Activated T-cell treated with anti-CD3 and anti-CD28 coated beads for 24 hours (primary cell): ENCODE measurements at places on chromosomes 13 and 19.

- DNase-seq = no peak
These were observed 2.5 kb upstream of the S1PR4 start for GRCh38 chr19:3175781-3176714.

GRCh38 chr19:30017172-30017571 is 75.1 kb downstream of the URI1 start:
- no peak for DNase-seq

DNA sequence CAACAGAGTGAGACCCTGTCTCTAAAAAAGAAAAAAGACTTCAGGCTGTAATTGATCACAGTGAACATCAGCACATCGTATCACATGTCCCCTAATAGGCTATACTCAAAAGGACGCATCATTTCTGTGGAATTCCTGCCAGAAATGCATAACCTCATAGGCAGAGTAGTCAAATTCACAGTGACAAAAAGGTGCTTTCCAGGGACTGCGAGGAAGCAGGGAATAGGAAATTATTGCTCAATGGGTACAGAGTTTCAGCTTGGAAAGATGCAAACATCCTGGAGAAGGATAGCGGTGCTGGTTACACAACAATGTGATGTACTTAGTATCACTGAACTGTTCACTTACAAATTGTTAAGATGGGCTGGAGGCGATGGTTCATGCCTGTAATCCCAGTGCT is 41.1 kb upstream of the MRI1 start:
- no peak for DNase-seq

GRCh38 chr13:42597505-42597904 is 23.6 kb downstream of the TNFSF11 start:
- no peak for DNase-seq

DNA sequence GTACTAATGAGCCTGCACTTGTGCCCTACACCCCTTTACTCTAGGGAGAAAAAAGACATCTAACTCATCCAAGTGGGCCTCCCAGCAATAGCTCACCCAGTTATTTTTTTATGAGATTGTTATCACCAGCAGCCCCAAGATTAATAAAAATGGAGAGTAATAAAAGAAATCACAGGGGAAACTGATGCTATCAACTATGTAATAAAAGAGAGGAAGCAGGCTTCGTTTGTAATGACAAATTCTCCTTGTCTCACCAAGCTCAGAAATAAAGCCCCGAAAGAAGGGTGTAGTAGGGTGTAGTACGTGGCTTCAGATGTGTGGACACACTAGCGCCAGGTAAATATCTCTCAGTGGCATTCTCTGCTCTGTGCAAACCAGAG is 204.9 kb downstream of the USP12 start:
- DNase-seq = no peak

GRCh38 chr13:98214707-98215106 is 37.6 kb upstream of the RNF113B start:
- DNase-seq = no peak

DNA sequence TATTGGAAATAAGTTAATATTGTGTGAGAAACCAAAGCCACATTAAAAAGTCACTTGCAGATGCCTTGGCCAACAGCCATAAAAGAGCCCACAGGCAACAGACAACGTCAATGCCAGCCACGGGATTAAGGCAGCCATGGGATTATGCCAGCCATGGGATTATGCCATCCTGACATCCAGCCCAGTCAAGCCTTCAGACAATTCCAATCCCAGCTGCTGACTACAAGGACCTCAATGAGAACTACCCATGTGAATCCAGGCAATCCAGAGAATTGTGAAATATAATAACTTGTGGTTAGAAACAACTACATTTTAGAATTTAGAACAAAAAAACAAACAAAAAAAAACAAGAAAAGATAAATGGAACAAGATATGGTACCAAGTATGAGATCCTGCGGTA is 356.6 kb downstream of the EFNB2 start:
- DNase-seq = no peak
